Breast epithelium (tissue), 4 donors: ENCODE measurements at places on chromosomes 2 and 18. TPM values are rescaled to one million over a fixed set of nuclear protein-coding genes. Genes with fewer than 3 reads are reported as not detected.

TUBA3E gene
- not detected for total RNA-seq

POTEI gene
- not detected for total RNA-seq

DNA sequence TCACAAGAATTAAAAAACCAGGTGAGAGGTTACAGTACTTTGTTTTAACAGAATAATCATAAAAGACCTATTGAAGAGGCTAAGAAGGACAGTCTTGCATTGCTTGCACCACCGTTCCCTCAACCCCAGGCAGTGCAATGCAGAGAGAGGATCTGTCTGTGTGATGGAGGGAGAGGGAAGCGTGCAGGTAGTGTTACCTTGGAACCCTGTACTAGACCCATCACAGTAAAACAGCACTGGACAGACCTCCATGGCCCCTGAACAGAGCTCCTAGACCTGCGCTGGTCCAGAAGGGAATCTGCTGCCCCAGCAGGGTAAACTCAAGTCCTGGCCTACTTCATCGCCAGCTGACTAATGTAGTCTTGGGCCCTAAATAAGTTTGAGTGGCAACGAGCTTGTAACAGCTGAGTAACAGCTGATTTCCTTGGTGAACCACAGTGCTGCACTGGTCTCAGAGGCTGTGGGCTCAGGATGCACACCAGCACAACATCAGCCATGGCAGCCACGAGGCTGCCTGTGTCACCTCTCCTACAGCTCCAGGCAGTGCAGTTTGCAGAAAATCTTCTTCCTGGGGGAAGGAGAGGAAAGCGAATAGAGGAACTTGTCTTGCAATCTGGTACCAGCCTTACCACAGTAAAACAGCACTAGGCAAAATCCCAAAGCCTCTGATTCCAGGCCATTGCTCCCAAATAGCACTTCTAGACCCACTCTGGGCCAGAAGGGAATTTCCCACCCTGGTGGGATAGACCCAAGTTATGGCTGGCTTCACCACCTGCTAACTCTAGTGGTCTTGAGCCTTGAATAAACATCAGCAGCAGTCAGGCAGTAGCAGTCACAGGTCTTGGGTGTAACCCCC lies 417.2 kb downstream of the CDH7 start:
- H3K27ac ChIP-seq: no peak overlapping the region
- DNase-seq: no peak
- H3K36me3 ChIP-seq: no peaks in the 10 kb centered on the region
- no peak overlapping the region for H3K4me3 ChIP-seq

- no peak for DNase-seq
- H3K27me3 ChIP-seq: no peaks in the 10 kb centered on the region
- no peak overlapping the region for H3K27ac ChIP-seq
- H3K4me1 ChIP-seq: no peaks in the 10 kb centered on the region
- H3K36me3 ChIP-seq: no peaks in the 10 kb centered on the region
- no peak overlapping the region for H3K4me3 ChIP-seq
Measured at GRCh38 chr18:38579764-38580163, 1014.2 kb upstream of the CELF4 start.

GRCh38 chr2:180952082-180952481 lies 28.3 kb upstream of the UBE2E3 start:
- no peaks in the 10 kb centered on the region for H3K36me3 ChIP-seq
- no peak overlapping the region for H3K4me3 ChIP-seq
- H3K27ac ChIP-seq: no peak overlapping the region

PARD3B gene
- 66.2 TPM for total RNA-seq

STEAP3 gene
- total RNA-seq: 52.2 TPM

- no peak overlapping the region for H3K4me3 ChIP-seq
- H3K36me3 ChIP-seq: no peaks in the 10 kb centered on the region
- DNase-seq: no peak
- H3K4me1 ChIP-seq: no peaks in the 10 kb centered on the region
- no peak overlapping the region for H3K27ac ChIP-seq
Measured at GRCh38 chr18:50075772-50076171, 119.2 kb downstream of the MYO5B start.

KIF1A gene
- under 0.01 TPM for total RNA-seq

OTOS gene
- total RNA-seq: not detected

GRCh38 chr2:64008434-64009009 lies 10.7 kb downstream of the VPS54 start:
- H3K4me1 ChIP-seq: no peaks in the 10 kb centered on the region
- H3K36me3 ChIP-seq: no peaks in the 10 kb centered on the region
- H3K27me3 ChIP-seq: no peaks in the 10 kb centered on the region
- H3K4me3 ChIP-seq: no peak overlapping the region
- no peak overlapping the region for H3K27ac ChIP-seq
- no peak for DNase-seq

DNA sequence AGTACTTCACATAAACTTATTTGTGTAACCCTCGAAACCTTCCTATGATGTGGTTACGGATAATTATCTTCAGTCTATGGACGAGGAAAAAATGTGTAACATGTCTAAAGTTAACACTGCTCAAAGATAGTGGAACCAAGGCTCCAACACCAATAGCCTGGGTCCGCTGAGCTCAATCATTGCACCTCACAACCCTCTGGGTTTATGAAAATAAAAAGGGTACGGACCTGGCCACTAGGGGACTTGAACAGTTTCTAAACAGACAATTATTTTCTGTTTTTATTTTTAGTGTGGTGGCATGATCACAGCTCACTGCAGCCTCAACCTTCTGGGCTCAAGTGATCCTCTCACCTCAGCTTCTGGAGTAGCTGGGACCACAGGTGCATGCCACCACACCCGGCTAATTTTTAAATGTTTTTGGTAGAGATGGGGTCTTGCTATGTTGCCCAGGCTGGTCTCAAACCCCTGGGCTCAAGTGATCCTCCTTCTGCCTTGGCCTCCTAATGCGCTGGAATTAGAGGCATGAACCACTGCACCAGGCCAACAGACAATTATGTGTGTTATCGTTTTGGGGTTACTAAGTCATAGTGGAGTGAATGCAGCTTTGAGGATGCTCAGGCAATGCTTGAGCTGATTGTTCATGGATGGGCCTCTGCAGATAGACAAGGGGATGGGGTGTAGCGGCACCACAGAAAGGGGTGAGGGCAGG lies 10.1 kb downstream of the CASP8 start:
- no peak overlapping the region for H3K4me3 ChIP-seq
- no peak for DNase-seq
- H3K27ac ChIP-seq: no peak overlapping the region
- no peaks in the 10 kb centered on the region for H3K4me1 ChIP-seq
- H3K27me3 ChIP-seq: no peaks in the 10 kb centered on the region
- H3K36me3 ChIP-seq: no peaks in the 10 kb centered on the region

RGPD4 gene
- total RNA-seq: not detected

GRCh38 chr18:57542126-57542525 lies 44.4 kb downstream of the FECH start:
- no peaks in the 10 kb centered on the region for H3K27me3 ChIP-seq
- no peak overlapping the region for H3K27ac ChIP-seq

GRCh38 chr2:60855989-60856669 lies 25.2 kb upstream of the REL start:
- H3K27ac ChIP-seq: no peak overlapping the region
- no peak for DNase-seq
- no peak overlapping the region for H3K4me3 ChIP-seq
- no peaks in the 10 kb centered on the region for H3K36me3 ChIP-seq
- no peaks in the 10 kb centered on the region for H3K27me3 ChIP-seq

DNA sequence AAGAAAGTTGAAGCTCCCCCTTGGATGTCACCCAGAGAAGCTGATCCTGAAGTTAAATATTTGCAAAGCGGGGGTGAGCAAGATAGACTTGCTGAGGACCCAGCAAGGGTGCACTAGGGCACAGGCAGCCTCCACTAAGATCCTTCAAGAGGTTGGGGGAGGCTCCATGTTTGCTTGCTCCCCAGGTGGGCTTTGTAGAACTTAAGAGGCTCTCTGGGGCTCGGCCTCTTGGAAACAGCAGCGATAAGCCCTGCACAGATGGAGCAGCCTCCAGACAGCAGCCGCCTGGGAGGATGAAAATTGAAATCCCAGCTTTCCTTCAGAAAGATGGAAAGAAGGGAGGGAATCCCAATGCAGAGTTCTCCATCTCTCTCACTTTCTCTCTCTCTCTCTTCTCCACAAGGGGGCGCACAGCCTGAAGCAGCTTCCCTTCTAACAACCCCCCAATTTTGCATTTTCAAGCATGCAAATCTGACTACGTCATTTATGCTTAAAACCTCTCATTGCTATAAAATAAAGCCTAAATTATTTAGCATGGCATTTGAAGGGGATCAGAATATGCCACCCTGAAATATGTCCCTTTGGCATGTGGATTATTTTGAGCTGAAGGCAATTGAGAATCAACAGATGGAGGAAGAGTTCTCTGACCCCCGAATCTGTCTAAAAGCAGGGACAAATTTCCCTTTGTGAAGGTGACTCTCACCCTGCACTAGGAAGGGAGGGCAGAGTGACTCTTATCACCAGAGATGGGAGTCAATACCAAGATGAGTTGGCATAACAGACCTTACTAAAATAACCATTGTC lies 185.7 kb upstream of the KLHL29 start:
- no peaks in the 10 kb centered on the region for H3K36me3 ChIP-seq
- no peak overlapping the region for H3K4me3 ChIP-seq
- no peaks in the 10 kb centered on the region for H3K4me1 ChIP-seq
